ENCODE measurements at places on chromosomes 11 and 22.

GRCh38 chr11:65301491-65302329, 13.0 kb upstream of the CDC42EP2 start:
- DNase-seq: no peak

DNA sequence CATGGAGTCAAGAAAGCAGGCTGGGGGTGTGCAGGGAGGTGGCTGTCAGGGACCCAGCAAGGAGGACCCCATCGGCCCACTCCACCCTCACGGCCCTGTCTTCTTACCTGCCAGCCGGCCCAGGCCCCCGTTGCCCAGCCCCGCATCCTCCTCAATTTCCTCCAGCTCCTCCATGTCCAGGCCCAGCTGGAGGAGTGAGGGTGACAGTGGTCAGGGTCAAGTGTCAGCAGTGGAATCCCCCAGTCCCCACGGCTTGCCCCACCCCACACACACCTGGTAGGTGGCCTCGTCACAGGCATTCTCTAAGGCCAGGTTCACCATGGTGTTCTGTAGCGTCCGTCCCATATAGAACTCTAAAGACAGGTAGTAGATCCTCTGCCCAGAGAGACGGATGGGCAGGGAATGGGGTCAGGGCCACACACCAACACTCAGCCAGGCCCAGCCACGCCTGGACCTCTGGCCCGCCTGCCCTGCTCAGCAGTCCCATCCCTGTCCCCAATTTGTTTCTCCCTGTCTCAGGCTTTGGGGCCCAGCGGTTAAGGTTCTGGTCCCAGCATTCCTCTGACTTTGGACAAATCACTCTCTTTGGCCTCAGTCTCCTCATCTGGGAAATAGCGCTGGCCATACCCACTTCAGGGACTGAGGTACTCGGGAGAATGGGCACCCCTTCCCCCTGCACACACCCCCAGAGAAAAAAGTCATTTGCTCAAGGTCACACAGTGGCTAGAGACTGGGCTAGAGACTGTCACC, 1.3 kb downstream of the PYGM start:
- DNase-seq: no peak

- DNase-seq: no peak
These were observed 338.0 kb downstream of the AASDHPPT start for GRCh38 chr11:106415510-106415909.

- no peak for DNase-seq
These were observed 550.3 kb downstream of the FAM181B start for GRCh38 chr11:82183346-82183745.

GRCh38 chr22:17866127-17866526, 91.9 kb upstream of the BID start:
- DNase-seq: no peak

DNA sequence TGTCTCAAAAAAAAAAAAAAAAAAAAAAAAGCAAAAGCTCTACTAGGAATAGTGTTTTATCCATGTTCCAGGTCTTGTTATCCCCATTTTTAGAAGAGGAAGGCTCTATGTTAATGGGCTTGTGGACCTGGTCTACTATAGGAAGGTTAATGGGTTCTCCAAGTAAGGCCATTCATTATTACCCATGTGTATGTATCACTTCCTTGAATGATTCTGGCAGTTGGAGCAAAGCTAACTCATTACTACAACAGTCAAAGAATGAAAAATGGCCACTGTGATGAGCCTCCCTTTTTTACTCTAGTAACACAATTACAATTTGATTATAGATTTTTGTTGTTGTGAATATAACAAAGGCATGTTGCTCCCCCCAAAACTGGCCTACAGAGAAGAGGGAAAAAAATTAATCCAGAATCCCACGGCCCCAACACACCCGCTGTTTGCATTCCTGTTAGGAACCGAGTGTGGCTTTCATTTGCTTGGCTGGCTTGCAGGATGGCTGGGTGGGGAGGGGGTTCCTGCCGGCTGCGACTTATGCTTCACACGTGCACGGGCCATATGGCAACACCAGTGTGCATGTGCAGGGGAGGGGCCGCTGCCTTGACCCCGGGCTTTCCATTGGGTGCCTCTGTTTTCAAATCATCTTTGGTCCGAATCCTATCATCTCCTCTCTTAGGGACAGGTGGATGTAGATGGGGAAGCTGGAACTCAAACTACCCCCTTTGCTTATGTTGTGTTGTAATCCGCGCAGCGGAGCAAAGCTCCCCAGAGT, 148.8 kb downstream of the HIPK3 start:
- no peak for DNase-seq

DNA sequence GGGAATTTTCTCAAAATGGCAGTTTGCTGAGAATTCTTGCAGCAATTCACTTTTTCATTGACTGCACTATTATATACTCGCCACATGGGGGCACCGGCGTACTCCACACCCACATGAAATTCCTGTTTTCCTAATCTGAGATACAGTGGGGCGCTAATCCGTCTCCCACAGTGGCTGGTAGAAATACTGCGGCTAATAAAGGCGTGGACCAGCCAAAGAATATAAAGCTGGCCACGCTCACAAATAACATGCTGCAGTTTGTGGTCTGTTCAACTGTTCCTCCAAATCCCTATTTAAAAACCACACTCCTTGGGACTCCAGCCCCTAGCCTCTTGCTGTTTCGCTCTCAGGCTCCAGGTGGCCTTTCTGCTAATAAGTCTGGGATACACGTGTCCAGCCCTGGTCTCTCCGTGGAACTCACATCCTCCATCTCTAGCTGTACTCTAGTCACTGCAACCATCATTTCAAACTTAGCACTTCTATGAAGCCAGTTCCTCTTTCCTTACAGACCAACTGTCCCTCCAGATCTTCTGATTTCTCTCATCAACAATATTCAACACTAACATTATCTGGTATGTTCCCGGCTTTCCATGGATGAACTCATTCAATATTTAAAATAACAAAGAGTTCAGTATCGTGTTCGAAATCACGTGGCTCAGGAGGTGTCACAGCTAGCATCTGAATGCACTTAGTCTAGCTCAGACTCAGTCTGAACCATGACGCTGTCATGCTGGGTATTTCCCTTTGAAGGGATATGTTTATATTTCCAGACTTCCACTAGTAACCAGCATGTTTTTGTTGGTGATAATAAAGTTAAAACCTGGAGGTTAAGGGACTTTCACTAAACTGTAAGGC, 22.0 kb downstream of the TBRG1 start:
- DNase-seq: peak; percentile 52

GRCh38 chr11:63599211-63600122, 14.8 kb downstream of the PLAAT3 start:
- DNase-seq: no peak

GRCh38 chr22:45656577-45656976, 15.1 kb upstream of the ATXN10 start:
- no peak for DNase-seq

GRCh38 chr11:74754507-74755252, 6.0 kb downstream of the RNF169 start:
- no peak for DNase-seq

DNA sequence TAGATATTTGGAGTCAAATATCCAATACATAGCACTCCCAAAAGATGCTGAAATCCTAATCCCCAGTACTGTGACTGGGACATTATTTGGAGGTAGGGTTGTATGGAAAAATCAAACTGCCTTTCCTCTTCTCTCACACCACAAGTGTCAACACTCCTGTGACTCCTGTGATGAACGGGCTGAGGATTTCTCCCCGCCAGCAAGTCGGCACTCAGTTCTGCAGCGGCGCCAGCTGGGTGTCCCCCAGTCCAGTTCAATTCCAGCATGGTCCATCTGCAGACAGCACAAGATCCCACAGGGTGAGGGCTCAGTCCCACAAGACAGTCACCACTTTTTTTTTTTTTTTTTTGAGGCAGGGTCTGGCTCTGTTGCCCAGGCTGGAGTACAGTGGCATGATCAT, 4.3 kb upstream of the PARVB start:
- no peak for DNase-seq

- no peak for DNase-seq
These were observed 5.8 kb downstream of the SCUBE1 start for GRCh38 chr22:43337385-43337784.

- DNase-seq: no peak
These were observed 262.6 kb upstream of the SORL1-AS1 start for GRCh38 chr11:121715405-121715804.

GRCh38 chr22:29737251-29738117, 17.7 kb downstream of the CABP7 start:
- no peak for DNase-seq

GRCh38 chr22:23204541-23205157, 24.3 kb downstream of the BCR start:
- no peak for DNase-seq

- no peak for DNase-seq
These were observed 49.7 kb upstream of the EIF3D start for GRCh38 chr22:36578619-36579018.

DNA sequence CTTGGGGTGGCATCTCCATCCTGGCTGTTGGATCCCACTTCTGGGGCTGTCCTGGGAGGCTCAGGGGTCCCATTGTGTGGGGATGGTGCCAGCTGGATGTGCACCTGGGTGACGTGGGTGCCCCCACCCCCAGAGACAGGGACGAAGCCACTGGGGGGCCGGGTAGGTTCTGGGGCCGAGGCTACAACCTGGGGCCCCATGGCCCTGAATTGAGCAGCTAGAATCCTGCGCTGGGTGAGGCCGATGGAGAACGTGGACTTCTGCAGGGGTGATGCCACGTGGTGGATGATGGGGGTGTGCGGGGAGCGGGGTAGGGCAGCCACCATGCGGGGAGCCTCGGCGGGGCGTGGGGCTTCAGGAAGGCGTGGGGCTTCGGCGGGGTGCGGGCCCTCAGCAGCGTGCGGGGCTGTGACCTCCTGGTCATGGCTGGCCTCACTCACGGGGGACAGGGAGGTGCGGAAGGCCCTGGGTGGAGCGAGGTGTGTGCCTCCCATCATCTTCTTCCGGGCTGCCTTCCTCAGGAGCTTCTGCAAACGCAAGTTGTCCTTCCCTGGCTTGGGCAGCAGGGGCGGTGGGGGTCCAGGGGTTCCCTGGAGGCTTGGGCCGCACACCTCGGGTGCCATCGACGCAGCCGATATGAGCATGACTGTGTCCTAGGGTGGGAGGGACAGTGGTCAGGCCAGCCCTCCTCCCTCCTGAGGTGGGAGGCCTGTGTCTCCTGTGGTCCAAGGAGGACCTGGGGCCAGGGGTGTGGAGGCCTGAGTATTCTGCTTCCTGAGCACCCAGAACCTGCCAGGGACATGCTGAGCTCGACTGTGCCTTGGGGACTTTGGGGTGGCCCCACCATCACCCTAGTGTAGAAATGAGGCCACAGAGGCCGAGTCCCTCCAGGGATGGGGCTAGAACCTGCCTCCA, 1.5 kb downstream of the PRR33 start:
- no peak for DNase-seq

GRCh38 chr11:12121517-12121916, 11.1 kb downstream of the MICAL2 start:
- no peak for DNase-seq

GRCh38 chr11:59770319-59770718, 15.1 kb downstream of the STX3 start:
- DNase-seq: no peak

GRCh38 chr11:56852131-56852530, 103.6 kb upstream of the OR9G4 start:
- DNase-seq: no peak

DNA sequence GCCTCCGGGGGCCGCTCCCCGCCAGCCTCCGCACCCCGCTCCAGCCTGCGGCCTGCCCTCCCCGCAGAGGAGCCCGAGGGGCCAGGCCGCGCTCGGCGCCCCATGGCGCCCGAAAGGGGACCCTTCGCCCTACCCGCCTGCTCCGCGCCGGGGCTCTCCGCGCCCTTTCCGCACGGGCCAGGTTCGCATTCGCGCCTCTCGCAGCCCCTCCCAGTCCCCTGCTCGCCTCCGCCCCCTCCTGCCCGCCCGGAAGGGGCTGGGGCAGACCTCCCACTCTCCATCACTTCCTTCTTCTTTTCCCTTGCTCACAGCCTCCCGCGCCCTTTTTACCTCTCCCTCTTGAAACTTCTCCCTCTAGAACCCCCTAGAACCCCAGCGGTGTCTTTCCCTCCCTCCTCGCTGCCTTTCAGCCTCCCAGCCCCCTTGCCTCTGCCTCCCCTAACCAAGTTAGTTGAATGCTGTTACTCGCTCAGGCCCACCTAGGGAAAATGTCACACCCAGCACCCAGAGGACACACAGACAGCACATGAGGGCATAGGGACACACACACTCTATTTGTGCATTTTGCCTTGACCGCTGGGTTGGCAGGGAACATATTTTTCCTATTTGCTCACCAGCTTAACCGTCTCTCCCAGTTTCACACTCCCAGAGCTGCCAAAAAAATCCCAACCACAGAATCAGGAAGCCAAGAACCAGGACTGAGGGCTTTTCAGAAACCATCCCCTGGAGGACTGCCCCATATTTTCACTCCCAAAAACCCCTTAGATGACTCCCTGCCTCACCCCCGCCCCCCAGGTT, at the start of gene SLC43A3:
SLC43A3 (minus strand) TSS at position 193 of the 798 bp plus-strand sequence. CDS start 949 bp downstream, outside the sequence.
- DNase-seq: peak; percentile 38

DNA sequence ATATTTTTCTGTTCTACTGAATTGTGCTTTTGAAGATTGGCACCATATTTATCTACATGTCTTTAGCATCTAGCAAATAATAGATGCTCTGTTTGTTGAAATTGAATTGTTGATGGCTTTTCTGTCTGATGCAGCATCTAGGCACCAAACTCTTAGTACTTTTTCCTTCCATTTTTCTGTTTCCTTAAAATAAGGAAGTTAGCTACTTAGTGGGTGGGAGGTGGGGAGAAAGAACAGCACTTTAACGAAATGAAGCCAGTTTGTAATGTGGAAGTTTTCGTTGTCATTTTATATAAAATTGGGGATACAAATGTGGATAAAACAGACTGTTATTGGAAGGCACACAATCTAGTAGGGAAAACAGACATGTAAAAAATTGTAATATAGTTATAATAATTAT, 76.6 kb downstream of the HIPK3 start:
- no peak for DNase-seq

DNA sequence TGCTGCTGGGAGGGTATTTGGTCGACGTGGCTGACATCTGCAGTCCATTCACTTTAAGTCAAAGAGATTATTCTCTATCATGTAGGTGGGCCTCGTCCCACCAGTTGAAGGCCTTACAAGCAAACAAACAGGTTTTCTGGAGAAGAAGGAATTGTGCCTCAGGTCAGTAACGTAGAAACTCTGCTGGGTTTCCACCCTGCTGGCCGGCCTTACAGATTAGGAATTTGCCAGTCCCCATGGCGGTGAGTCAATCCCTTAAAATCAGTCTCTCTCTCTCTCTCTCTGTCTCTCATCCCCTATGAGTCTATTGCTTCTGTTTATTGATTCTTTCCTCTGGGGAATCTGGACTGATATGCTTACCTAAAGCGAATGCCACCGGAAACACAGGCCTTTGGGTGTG, 75.4 kb upstream of the FGF3 start:
- no peak for DNase-seq

- DNase-seq: no peak
These were observed 15.2 kb downstream of the CCDC157 start for GRCh38 chr22:30371981-30372380.

- no peak for DNase-seq
These were observed 2.6 kb downstream of the KLHDC7B start for GRCh38 chr22:50548040-50548920.

DNA sequence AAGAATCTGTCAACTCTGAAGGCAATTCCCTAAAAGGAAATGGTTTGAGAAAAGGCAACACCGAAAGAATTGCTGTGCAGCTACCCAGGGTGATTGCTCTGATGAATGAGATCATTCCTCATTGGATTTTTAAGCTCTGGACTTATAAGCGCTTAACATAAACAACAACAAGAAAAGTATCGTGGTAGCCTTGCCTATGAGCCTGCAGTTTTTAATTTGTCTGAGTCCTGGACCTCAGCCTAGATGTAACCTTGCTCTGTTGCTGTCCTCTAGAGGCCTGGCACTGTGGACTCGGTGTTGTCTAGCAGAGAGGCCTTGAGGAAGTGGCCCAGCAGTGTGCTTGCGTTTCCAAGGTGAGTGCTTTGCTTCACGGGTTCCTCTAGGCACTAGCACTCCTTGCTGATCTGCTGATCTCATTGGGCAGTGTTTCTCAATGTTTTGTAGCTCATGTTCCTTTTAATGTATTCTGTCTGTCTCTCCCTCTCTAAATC, 20.4 kb downstream of the CCDC81 start:
- no peak for DNase-seq
